Retinal pigment epithelial cell (primary cell): ENCODE measurements at places on chromosomes 4 and X.

DNA sequence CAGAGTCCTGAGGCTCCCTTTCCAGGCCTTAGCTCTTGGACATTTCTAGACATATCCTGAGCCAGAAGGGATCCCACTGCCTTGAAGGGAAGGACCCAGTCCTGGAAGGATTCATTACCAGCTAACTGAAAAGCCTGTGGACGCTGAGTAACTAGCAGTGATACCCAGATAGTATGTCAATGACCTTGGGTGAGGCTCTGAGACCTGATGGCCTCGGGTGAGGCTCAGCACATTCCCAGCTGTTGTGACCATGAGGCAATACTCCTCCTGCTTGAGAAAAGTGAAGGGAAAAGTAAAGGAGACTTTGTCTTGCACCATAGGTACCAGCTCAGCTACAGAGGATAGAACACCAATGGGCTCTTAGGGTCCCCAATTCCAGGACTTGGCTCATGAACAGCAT is 268.1 kb downstream of the DKK2 start:
- no peak for DNase-seq

- no peak for DNase-seq
These were observed 2.1 kb upstream of the OCIAD2 start for GRCh38 chr4:48908687-48909086.

DNA sequence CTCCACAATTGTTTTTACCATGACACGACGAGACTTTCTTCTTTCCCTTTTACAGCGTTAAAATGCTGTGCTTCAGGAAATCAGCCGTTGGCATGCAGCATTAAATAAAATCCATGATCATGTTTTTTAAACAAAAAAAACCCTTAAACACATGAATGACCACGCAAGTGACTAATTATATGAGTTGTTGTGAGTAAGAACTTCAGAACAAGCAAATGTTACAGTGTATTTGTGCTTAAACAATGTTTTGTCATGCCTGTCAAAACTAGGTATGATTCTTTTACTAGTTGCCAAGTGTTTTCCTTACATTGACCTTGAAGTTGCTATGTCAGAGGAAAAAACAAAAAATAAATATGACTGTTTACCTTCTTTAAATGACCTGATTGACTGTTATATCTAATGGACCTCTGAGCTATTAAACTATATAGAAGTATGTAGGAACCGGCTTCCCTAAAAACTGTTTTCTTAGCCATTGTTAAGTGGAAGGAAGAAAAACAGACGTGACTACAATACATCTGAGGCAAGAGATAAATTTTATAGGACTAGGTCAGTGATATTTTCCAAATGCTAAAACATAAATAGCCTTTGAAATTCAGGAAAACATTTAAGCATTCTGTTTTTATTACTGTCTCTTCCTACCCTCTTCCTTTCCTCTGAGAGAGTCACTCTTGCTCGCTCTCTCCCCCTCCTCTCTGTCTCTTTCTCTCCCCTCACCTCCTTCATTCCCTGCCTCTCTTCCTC is 197.1 kb downstream of the PALLD start:
- DNase-seq = no peak

DNA sequence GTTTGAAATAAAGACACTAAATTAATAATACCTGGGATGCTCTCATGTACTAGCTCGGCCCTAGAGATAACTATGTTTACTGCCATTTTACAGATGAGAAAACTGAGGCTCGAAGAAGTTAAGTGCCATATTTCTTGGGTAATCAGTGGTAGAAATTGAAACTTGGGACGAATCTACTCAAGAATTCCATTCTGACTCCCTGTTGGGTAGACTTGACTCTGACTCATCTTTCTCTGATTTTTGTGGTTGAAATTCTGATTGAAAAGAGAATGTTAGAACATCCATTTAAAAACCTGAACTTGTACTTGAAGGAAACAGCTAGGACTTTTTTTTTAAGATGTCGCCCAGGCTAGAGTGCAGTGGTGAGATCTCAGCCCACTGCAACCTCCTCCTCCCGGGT is 50.1 kb upstream of the NSUN7 start:
- DNase-seq = no peak

- DNase-seq = no peak
These were observed 35.9 kb downstream of the MOB1B start for GRCh38 chr4:70938086-70938485.

DNA sequence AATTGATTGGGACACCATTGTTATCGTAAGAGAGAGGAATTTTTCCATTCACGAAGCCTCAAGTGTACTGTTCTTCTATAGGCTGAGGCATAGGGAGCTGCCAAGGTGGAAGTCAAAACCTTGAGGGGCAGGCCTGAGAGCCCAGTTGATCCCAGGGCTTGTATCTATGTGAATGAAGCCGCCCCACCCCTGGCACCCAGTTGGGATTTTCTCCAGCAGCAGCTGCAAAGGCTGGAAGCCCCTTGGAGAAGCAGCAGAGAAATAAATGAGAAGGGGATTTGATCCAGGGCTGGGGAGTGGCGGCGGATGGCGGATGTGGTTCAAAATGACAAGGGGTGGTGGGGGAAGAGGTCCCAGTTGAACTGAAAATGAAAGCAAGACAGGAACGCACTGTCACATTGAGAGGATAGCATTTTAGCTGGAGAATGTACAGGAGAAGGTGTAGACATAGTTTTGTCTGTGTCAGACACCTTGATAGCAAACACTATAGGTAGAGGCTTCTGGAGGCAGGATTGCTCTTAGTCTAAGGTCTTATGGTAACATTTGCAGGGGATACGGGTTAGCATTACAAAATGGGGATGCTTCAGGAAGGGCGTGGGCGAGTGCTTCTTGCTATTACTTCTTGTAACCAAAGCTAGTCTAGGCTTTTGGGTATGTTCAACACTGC is 32.6 kb downstream of the DOCK11 start:
- no peak for DNase-seq

GRCh38 chr4:5629542-5629941 is 78.8 kb downstream of the EVC2 start:
- DNase-seq = no peak

- peak; percentile 20 for DNase-seq
These were observed 43.8 kb downstream of the PDS5A start for GRCh38 chr4:39933671-39934590.

DNA sequence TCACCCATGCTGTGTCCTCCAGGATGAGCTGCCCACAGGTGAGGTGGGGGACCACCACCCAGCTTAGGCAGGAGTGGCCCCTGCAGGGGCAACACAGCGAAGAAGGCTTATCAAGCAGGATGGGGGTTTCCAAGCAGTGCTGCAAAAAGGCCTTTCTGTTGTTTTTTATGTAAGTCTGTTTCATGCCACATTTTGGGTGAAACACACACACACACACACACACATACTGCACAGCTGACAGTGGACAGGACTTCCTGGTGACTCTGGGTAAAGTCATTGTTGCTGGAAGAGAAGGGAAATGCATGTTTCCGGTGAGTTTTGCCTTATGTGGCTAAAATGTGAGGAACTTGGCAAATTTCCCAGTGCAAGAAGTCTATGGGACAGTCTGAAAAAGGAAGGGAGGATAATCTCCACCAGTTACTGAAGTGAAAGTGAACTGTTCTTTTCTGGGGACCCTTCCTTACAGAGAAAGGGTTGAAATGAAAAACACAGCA is 119.2 kb downstream of the IRF2 start:
- peak; percentile 63 for DNase-seq

DNA sequence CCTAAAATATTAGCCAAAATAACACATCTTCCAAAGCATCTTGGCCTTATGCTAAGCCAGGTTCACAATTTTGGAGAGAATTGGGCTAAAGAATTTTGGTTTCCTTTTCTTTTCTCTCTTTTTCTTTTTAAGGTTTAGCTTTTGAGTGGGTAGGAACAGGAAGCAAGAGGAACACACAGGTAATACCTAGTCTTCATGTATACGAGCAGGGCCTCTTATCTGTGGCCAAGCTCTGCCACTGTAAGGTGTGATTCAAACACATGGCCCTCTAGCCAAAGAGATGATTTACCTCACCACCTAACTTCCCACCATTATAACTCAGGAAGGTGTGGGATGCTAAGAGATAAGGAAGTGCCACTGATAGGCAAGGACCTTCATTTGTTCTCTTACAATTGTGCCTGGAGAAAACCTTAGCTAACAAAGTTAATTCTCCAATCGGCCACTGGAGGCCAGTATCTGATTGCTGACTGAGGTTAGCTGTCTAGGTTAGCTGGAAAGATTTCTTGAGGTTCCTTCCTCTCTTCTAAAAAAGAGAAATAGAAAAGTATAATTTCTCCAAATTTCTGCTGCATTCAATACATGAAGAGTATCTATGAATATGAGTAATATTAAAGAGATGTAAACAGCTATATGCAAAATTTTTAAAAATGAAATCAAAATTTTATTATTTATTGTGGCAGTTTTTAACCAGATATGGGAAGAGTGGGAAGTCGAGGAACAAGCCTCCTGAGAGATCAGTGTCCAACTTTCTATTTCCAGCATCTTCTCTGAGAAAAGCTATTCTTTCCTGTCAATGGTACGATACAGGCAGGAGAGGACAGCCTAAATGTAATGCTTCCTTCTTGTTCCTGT is 30.1 kb upstream of the BBS7 start:
- no peak for DNase-seq

DNA sequence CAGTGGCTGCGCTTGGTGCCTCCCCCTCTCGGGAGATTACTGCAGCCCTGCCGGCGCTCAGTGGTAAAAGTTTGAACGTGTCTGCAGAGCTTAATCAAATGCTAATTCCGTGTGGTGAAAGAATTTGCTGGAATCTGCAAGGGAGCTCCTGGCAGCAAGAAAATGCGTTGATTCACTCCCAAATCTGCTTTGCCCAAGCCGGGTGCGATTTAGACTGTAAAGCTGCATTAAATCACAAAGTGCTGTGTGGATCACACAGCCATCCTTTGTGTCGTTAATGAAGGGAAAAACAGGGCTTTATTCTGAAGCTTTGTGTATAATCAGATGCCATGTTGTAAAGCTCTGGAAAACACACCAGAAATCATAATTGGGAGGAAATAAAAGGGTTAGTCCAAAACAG is 444.1 kb downstream of the BCOR start:
- peak; percentile 72 for DNase-seq

DNA sequence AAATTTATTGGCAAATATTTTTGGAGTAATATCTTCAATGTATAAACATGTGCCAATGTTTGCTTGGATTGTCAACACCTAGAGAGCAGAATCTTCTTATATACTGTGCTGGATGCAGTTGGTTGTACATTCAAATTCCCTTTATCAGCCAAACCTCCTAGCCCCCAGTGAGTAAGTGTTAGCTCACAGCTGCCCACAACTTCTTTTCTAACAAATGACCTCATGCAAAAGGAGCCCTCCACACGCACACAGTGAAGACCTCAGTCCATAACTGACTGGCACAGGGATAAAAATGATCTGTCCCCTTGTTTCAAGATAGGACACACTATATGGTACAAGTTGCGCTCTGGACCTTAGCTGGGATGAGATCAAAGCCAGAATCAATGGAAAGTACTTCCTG is 458.0 kb upstream of the NWD2 start:
- DNase-seq = no peak

GRCh38 chr4:30671926-30672448 is 48.2 kb upstream of the PCDH7 start:
- no peak for DNase-seq

GRCh38 chr4:168856312-168856711 is 153.7 kb downstream of the CBR4 start:
- no peak for DNase-seq

GRCh38 chr4:54842656-54843055 is 184.9 kb downstream of the KIT start:
- no peak for DNase-seq

DNA sequence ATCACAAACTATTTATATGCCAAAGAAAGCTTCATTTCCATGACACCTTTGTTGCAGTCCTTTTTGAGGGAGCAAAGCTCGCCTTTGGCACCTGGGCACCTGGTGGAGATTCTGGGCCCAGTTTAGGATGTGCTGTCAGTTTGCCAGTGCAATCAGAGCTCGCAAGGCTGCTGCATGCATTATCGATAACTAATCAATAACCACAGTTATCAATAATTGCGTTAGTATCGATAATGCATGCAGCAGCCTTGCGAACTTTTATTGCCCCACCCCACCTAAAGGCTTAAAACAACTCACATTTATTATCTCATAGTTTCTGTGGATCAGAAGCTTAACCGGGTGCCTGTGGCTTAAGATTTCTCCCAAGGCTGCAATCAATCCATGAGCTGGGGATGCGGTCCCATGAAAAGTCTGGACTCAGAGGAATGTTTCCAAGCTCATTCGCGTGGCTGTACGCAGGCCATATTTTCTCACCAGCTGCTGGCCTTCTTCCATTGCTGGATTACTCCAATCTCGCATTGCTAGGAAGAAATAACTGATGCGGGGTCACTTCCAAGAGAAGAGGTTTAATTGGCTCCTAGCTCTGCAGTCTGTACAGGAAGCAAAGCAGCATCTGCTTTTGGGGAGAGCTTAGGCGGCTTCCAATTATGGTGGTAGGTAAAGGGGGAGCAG is 6.2 kb upstream of the AFAP1 start:
- DNase-seq = peak; percentile 91

- DNase-seq = peak; percentile 45
These were observed 633.4 kb downstream of the CENPC start for GRCh38 chr4:66911880-66912279.

GRCh38 chr4:3403348-3403906 is 38.3 kb upstream of the HGFAC start:
- DNase-seq = no peak

- no peak for DNase-seq
These were observed 11.3 kb downstream of the TLR8 start for GRCh38 chrX:12917753-12918152.

DNA sequence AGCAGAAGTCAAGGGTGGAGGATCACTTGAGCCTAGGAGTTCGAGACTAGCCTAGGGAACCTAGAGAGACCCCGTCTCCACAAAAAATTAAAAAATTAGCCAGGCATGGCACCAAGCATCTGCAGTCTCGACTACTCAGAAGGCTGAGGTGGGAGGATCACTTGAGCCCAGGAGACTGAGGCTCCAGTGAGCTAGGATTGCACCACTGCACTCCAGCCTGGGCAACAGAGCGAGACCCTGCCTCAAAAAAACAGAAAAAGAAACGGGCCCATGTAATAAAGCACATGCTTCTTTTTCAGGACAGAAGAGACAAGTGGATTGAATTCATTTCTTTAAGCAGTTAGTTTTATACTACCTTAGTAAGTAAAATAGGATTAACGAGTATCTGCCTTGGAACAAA is 42.0 kb downstream of the ELOVL6 start:
- DNase-seq = no peak

- no peak for DNase-seq
These were observed 22.9 kb upstream of the CPE start for GRCh38 chr4:165355900-165356300.

- peak; percentile 100 for DNase-seq
These were observed 293.1 kb downstream of the CAMK2D start for GRCh38 chr4:113468165-113469022.

DNA sequence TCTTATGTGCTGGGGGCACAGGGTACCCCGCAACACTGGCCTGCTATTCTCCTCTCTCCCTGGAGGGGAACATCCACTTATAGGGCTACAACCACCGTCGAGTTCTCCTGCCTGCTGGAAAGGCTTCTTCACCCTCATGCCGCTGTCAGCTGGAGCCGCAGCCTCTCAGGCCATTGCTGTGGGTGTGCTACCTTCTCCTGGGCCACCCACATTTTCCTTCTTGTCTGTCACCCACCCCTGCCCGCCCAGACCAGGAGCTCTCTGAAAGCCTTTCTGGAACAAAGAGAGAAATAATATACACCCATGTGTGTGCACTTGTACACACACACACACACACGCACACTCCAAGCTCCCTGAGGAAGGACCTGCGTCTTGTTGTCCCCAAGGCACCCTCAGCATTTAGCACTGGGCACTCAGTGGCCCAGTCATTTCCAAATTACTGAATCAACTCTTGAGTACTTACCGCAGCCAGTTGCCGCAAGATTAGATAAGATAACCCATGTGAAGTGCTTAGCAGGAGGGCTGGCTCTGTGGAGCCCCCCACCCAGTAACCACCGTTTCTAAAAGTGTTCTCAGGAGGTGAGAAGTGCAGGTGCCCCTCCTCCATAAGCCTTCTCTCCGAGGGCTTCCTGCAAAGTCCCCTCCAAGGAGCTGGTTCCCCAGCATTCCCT is 50.2 kb downstream of the CPZ start:
- DNase-seq = no peak
